Thyroid gland (tissue), 4 donors: ENCODE measurements at places on chromosomes 3 and 15.
A peak's percentile ranks its signal among the peaks of the same experiment; 100 is the strongest.

- DNase-seq = no peak
Measured at GRCh38 chr3:128009952-128010846, 42.0 kb upstream of the SEC61A1 start.

DNA sequence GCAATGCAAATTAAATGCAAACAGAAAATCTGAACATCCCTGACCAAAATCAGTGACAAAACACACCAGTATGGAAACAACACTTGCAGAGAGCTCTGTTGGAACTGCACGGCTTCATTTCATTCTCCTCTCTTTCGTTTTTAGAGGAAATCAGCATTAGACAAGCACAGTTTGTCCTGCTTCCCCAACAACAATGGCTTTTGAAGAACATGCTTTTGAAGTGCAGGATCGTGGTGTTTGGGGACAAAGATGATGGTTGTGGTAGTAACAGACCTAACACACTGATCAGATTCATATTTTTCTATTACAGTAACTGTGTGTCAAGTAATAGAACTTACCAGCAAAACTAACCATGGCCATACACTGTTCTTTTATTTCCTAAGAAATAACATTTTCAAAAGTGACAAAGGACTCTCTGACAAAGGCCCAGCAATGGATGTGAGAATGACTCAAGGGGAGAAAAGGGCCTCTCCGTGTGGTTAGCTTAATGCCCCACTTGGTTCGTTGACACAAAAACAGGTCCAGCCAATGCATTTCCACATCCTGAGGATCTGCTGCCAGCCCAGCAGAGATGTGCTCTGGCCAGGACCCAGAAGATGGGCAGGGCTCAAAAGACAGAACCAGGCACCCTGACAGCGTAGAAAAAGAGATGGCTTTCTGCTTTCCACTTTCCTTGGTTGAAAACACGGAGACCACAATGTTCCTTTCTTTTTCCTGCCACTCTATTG lies 84.1 kb downstream of the CCNL1 start:
- DNase-seq = peak; percentile 29

GRCh38 chr3:123099331-123100192 lies 32.7 kb downstream of the PDIA5 start:
- DNase-seq = no peak

- no peak for DNase-seq
Measured at GRCh38 chr3:20576228-20576627, 390.2 kb upstream of the SGO1 start.

DNA sequence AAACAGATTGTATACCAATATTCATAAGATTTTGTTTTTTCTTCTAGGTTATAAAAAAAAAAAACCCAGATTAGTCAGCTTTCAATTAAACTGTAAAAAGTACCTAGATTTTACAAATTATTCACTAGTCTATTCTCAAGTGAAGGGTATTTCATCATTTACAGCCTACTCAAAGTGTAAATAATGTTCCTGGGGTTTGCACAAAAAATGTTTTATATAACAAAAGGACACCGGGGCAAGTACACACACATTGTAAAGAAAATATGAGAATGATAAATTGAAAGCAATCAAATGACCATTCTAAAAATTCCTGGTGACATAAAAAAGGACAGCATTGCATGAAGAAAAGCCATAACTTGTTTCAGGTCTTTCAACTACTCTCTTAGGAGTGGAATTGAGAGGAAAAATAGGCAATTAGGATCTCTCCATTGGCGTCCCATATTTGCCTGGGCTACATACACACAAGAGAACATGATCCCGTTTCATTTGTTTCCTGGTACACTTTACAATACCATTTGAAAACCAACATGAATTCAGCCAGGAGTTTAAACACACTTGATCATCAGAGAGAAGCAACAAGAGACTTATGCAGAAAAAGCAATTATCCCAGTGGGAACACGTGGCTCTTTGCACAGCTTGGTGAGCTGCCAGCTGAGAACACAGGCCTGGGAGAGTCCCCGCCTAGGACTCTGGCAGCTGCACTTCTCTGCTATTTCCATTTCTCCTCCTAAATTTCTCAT lies 1039.2 kb downstream of the ROBO1 start:
- DNase-seq = peak; percentile 82

GRCh38 chr15:68427366-68427765 lies 4.6 kb downstream of the ITGA11 start:
- DNase-seq = no peak

DNA sequence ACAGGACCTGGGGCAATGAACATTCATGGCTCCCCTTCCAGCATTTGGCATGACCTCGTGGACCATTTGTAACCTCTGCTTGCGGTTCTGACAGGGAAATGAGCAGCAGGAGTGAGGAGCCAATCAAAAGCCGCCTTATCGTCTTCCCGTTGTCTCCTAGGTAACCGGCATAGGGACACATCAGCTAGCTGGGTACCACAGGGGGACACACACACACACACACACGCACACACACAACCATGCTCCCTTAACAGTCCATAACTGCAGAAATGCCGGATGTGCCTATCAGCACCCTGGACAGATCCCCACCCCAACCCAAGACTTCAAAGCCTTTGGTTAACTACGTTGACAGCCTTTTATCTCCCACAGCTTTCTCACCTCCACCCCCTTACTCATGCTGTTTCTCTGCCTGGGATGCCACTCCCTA lies 53.4 kb upstream of the CCDC174 start:
- DNase-seq = peak; percentile 14

DNA sequence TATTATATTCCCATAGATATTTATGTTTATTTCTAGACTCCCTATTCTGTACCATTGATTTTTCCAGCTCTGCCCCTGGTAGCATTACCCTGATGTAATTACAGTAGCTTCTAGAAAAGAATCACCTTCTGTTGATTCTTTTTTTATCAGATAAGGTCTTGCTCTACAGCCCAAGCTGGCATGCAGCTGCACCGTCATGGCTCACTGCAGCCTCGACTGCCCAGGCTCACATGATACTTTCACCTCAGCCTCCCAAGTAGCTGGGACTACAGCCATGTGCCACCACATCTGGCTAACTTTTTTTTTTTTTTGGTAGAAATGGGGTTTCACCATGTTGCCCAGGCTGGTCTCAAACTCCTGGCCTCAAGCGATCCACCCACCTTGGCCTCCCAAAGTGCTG lies 41.8 kb downstream of the SLC24A1 start:
- DNase-seq = peak; percentile 49

DNA sequence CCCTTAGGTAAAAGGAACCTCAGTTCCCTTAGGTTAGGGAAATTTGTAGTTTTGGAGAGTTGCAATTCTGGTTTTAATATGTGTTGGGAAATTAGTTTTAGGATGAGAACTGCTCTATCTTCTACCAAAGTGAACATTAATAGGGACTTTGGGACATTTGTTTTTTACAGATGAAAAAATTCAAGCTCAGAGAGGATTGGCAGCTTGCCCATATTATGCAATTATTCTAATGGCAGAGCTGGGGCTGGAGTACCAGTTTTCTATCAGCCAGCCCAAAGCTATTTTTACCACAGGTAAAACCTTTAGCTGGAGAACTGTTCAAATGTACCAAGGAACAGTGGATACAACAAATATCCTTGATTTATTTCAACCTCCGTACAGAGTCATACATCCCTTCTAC lies 127.0 kb downstream of the CPNE4 start:
- DNase-seq = peak; percentile 9

DNA sequence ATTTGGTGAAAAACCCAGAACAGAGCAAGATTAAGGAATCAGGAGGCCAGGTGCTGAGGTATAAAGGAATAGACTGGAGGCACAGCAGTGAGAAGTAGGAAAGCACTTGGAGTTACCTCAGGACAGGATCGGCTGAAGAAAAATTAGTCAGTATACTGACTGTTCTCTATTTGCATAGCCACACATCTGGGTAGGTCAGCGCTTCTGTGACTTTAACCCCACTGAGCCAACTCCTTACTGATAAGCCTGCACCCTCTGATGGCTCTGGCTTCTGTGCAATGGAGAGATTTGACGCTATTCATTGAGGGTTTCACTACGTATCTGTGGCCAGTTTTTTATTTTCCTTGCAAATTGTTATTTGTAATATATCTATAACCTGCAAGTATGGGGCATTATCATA lies 22.3 kb downstream of the MECOM start:
- no peak for DNase-seq

- DNase-seq = no peak
Measured at GRCh38 chr3:81439108-81439507, 322.3 kb downstream of the GBE1 start.

DNA sequence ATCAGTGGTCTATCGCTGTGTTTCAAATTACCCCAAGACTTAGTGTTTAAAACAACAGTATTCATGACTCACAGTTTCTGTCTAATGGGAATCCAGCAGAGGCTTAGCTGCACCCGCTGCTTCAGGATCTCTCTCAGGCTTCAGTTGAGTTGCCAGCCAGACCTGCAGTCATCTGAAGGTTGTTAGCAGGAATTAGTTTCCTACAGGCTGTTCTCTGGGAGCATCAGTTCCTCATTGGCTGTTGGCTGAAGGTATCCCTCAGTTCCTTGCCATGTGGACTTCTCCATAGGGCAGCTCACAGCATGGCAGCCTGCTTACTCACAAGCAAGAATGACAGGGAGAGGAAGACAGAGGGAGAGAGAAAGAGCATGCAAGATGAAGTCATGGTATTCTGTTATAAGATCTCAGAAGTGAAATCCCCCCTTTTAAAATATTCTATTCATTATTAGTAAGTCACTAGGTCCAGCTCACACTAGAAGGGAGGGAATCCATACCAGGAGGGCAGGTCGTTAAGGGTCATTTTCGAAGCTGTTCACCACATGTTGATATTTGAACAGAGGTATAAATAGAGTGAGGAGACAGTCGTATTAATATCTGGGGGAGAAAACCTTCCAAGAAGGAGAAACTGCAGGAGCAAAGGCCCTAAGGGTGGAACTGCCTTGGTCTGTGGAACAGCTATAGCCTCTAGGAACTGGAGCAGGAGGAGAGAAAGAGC lies 473.9 kb upstream of the PPP2R3A start:
- no peak for DNase-seq

DNA sequence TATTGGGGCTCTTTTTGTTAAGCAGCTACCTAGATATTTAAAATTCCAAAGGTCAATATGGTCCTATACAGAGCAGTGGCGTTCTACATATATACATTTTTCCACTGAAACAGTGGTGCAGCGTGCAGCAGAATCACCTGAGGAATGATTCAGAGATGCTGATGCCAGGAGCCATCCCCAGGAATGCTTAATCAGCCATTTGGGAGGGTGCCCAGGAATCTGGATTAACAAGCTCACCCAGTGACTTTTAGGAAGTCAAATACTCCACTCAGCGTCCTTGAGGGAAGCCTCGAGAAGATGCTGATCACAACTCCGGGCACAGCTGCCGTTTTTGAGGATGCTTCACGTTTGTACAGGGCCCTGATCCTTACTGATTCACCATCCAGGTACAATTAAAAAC lies 82.6 kb upstream of the ARHGEF3 start:
- DNase-seq = no peak
